ENCODE measurements at places on chromosomes 3 and 15. TPM values are rescaled to one million over a fixed set of nuclear protein-coding genes. Genes with fewer than 3 reads are reported as not detected.

RAB6B gene
- polyA plus RNA-seq: 1.7 TPM

ETFA gene
- polyA plus RNA-seq: 122 TPM

GOLGA8O gene
- polyA plus RNA-seq: 0.85 TPM

WNT7A gene
- polyA plus RNA-seq: 1.5 TPM

SLC15A2 gene
- polyA plus RNA-seq: 0.15 TPM

TUSC7 gene
- not detected for polyA plus RNA-seq

ZNF620 gene
- 2.9 TPM for polyA plus RNA-seq

ZNF80 gene
- 0.67 TPM for polyA plus RNA-seq

IREB2 gene
- 18.5 TPM for polyA plus RNA-seq

CSPG5 gene
- not detected for polyA plus RNA-seq

CCR8 gene
- 2.1 TPM for polyA plus RNA-seq

TMEM108 gene
- polyA plus RNA-seq: not detected

CDHR4 gene
- polyA plus RNA-seq: not detected

HTR3E gene
- polyA plus RNA-seq: not detected

MUC4 gene
- polyA plus RNA-seq: not detected

CNTN4 gene
- polyA plus RNA-seq: not detected

CHRNA7 gene
- polyA plus RNA-seq: not detected

ARHGEF26 gene
- polyA plus RNA-seq: 0.08 TPM

ZNF717 gene
- polyA plus RNA-seq: 6.1 TPM

IMPG2 gene
- not detected for polyA plus RNA-seq

CCR3 gene
- polyA plus RNA-seq: 0.22 TPM

UBAP1L gene
- polyA plus RNA-seq: 0.45 TPM

PDIA5 gene
- polyA plus RNA-seq: 4.4 TPM

AMT gene
- 0.62 TPM for polyA plus RNA-seq

All from CD8-positive, alpha-beta memory T cell (primary cell).